Pulmonary artery endothelial cell (primary cell): ENCODE measurements at places on chromosomes 4 and X. TPM values are rescaled to one million over a fixed set of nuclear protein-coding genes. Genes with fewer than 3 reads are reported as not detected.

- no peak for DNase-seq
Measured at GRCh38 chr4:6357476-6357875, 87.8 kb downstream of the WFS1 start.

The ZNF711 gene
- 3.6 and 5.3 TPM in 2 replicates for total RNA-seq

- no peak for DNase-seq
Measured at GRCh38 chrX:138871739-138872138, 160.2 kb upstream of the FGF13 start.

GRCh38 chr4:183364025-183364424 is 41.8 kb upstream of the CLDN24 start:
- DNase-seq, result no peak

The CLCN4 gene
- total RNA-seq, result 12.9 and 13.3 TPM in 2 replicates

The USP51 gene
- total RNA-seq, result 1.1 and 1.3 TPM in 2 replicates

DNA sequence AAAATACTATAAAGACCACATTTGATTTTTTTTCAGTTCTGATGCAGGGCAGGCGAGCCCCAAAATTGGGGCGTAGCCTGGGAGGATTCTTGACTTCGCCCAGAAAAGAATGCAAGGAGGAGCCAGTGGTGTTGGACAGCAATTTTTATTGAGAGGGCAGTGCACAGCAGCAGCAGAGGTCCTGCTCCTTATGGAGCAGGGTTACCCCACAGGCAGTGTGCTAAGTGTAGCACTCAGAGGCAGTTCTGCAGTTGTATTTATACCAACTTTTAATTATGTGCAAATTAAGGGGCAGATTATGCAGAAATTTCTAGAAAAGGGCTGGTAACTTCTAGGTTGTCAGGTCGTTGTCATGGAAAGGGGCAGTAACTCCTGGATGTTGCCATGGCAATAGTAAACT is 69.9 kb downstream of the GASK1B start:
- no peak for DNase-seq

GRCh38 chr4:166637816-166638215 is 596.5 kb downstream of the SPOCK3 start:
- DNase-seq, result no peak

The ALB gene
- not detected in 2 replicates for total RNA-seq
